ENCODE measurements at places on chromosomes 7 and 10.

DNA sequence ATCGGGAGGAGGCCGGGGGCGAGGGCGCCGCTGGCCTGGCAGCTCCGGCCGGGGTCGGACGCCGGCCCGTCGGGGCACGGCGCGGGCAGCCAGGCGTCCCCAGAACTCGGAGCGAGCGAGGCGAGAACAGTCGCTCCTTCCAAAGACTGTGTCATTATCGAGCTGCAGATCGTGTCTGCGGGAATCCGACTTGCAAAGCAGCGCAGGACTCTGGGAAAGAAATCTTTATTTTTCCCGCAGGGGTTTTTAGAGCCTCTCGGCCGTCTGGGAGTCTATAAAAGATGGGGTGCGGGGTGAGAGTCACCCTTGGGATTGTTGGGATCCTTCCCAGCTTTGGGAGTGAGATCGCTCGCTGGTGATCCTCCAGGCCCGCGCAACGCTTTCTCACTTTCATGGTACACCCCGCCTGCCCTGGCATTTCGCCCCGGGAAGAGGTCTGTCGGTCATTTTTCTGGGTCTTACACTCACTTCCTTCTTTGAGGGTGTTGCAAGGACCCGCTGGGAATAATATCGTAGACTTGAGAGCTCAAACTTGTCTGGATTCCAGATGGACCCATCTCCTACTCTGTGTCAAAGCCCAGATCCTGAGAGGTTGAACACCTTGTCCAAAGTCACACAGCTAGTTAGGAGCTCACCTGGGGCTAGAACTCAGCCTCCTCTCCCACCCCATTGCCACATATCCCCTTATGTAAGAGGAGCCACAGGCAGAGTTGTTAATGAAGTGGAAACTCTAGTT lies 1.0 kb downstream of the UBTD1 start:
- DNase-seq, result peak; percentile 79

- DNase-seq, result peak; percentile 25
Observed at GRCh38 chr10:131743190-131744151, 157.3 kb upstream of the PPP2R2D start.

DNA sequence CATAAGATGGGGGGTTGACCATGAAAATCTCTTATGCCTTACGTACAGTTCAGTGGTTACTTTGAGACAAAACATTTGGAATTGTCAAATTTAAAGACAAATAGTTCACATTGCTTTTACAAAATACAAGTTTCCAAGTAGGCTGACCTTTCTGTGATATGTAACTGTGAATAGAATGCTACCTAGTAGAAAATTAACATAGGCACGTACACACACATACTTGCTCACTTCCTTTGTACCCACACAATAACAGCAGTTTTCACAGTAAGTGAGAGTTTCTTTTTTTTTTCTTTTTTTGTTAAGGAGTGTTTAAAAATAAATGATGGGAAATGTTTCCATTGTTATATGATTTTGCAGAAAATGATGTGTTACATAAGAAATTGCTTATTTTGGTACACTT lies 53.3 kb upstream of the SP8 start:
- no peak for DNase-seq

GRCh38 chr7:100835903-100836811 lies 8.8 kb upstream of the EPHB4 start:
- DNase-seq, result no peak

DNA sequence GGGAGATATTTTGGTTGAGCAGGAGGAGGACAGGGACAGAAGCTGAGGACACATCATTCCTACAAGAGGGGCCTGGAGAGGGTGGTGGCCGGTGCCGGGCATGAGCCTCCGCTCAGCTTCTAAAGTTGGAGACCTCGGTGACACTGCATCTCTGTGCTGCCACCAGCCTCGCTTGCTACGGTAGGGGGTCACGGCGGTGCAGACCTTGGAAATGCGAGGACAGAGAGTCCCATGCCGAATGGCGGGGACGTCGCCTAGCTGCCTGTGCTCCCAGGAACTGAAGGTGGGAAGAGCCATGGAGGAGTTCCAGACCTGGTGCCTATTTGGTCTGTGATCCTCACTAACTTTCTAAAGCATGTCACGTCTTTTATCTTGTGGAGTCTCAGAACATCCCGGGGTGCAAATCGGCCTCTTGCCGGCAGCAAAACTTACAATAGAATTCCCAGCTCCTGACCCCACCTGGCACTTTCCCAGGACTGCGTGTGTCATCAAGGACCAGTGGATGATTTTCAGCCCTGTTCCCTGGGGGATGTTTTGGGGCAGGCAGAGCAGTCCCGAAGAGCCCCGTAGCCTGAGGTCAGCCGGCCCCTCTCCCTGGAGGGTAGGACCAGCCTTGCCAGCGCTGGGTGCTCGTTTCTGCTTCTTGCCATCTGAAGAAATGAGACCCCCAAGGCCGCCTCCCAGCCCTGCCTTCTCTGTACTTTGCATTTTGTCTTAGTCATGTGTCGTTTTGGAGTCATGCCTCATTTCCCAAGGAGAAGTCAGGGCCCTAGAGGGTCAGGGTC lies 205.8 kb upstream of the SHH start:
- DNase-seq, result no peak

DNA sequence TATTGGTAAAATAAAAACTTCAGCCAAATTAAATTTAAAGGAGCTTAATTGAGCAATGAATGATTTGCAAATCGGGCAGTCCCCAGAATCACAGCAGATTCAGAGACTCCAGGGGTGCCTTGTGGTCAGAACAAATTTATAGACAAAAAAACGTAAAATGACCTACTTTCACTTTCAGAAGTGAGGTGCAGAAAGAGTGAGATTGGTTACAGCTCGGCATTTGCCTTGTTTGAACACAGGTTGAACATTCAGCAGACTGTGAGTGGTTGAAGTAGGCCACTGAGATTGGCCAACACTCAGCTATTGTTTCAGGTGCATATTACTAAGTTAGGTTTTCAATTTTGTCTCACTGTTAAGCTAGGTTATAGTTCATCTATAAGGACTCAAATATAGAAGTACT lies 153.4 kb downstream of the BICC1 start:
- DNase-seq, result no peak

- DNase-seq, result no peak
Observed at GRCh38 chr7:33667196-33667595, 238.1 kb upstream of the BMPER start.

GRCh38 chr7:42597300-42597699 lies 314.6 kb downstream of the C7orf25 start:
- no peak for DNase-seq

DNA sequence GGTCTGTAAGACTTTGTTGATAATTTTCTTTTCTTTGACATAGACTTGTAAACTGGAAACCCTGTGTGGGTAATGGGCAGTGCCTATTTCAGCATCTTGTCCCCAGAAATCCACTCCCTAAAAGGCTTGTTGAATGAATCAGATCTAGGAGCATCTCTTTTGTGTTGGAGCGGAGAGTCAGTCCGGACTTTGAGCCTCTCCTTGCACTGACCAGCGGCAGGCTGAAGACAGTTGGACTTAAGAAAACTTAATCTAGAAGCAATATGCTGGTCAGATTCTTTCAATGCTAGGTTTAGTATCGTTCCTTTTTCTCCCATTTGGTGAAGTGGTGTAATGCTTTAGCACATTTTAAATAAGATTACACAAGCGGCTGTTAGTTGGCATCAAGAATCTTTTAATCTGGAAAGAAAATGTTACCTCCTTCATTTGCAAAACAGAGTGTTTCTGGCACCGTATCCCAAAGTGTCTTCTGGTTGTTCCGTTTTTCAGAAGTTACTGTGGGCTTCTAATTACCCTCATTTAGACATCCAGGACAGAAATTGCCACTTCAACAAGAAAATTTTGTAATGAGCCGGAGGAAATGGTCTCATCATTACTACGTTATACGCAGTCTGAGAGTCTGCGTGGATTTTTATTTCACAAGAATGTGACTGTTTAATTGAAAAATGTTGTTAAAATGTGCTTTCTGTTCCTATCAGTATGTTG lies 74.7 kb downstream of the CUX1 start:
- DNase-seq, result peak; percentile 93

- no peak for DNase-seq
Observed at GRCh38 chr7:46109437-46109836, 188.4 kb upstream of the IGFBP3 start.

DNA sequence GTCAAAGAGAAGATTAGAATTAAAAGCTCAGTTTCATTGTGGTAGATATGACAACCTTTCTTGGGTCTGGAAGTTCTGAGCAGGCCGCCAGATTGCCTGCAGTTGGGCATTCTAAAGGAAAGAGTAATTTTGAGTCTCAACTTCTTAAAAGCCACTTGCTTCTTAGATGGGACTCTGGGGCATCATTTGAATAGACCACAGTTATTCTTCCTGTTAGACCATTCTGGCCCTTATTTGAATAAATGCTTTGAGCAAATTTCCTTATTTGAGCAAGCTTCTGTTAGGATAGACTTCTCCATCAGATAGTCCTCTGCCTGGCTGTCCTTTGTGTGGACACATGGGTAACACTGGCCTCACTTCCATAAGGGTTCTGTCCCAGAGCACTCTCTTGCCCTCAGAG lies 40.2 kb downstream of the SND1 start:
- no peak for DNase-seq

DNA sequence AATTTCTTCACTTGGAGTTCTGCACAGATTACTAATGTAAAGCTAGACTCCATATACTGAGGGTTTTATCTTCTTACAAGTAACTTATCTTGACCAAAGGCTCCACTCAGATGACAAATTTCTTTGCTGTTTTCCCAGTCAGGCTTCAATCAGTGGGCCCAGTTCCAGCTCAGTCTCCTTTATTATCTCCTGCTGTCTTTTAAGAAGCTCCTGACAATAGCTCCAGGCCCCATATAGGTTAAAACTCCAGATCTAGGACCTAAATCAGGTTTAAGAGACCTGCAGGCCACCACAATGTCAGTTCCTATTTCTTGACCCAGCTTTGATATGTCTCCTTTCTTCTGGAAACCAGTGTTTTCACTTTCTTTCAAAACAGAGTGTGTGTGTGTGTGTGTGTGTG lies 165.2 kb downstream of the RELN start:
- DNase-seq, result no peak

GRCh38 chr7:129796186-129796775 lies 156.5 kb downstream of the UBE2H start:
- DNase-seq, result no peak

- DNase-seq, result no peak
Observed at GRCh38 chr7:131955679-131956078, 399.3 kb upstream of the PODXL start.

DNA sequence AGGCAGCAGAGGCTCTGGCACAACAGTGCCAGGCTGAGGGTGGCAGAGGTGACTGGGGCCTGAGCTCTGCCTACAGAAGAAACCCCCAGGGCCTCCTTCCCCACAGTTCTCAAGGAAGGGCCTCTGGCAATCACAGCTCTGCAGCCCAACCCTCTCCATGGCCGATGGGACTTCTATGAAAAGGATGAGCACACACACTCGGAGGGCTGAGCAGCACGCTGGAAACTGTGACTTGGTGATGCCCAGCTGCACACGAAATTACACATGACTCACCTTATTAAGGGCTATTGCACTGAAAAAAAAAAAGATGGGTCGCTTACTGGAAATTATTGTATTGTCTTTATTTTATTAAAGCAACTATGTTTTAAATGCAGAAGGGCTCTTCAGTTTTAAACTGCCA lies 42.9 kb upstream of the LRRC18 start:
- DNase-seq, result no peak

DNA sequence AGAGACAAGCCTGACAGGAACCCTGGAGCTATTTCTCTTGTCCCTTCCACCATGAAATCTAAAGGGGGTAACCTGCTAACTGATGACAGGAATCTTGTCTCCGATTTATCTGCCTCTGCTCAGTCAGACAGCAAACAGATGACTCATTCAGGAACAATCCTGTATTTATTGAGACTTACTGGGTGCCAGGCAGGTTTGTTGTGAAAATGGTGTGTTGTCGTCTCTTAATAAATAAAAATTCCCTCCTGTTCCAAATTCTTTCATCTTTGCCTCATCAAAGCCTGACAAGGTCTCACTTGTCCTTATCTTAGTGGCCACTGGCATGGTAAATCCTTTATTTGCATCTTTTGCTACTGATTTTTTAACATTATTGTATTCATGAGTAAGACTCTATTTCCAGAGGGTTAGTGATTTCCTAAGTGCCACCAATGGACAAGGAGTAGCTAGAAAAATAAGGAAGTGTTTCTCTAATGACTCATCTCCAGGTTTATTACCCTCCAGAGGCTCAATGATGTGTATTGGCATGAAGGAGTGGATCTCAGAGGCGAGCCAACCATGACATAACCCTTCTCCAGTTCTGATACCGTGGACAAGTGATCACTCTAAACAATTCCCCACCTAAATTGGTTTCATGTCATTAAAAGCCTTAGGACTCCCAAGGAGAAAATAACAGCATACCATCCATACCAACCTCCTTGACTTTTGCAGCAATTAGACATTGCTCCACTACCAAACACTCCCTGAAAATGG lies 724.0 kb downstream of the GRID1 start:
- no peak for DNase-seq

DNA sequence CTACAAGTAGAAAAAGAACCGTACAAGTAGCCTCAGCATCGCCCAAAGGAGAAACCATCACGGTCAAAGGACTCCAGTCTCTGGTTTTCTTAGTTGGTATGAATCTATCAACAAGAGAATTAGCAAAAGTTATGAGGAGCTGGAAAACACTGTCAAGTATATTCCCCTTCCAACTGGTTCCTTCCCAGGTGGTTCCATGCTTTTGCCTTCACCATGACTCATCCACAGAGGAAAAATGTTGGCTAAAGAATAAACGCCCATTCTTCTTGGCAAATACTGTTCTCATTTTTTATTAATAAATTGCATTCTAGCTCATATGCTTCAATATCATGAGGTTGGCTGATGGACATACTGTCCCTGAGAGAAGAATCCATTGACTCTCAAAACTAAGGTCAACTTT lies 6.4 kb downstream of the ELMO1 start:
- no peak for DNase-seq

DNA sequence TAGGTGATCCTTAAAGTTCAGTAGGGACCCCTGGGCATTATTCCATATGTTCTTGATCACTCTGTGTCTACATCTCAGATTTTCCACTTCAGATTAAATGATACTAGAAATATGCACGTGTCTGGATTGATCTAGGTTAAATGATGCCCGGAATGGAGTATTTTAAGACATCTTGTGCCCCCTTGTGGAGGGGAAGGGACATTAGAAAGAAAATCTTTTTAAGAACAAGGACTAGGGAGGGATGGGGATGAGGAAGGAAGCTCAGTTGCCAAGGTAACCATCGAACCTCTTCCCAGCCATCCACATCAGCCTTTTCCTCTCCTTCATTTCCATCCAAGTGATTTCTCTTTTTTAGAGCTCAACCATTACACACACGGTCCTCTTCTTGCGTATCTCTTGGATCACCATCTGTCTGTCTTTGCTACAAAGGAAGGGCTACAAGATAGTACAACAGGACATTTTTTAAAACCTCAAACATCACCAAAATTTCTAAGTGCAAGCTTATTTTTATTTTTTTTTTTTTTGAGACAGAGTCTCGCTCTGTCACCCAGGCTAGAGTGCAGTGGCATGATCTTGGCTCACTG lies 40.5 kb downstream of the PRSS2 start:
- DNase-seq, result peak; percentile 70

- DNase-seq, result no peak
Observed at GRCh38 chr10:44731283-44731682, 179.9 kb upstream of the TMEM72 start.

GRCh38 chr10:24651923-24652322 lies 71.8 kb downstream of the ARHGAP21 start:
- DNase-seq, result no peak

GRCh38 chr10:84175436-84175835 lies 1.8 kb downstream of the GPR15LG start:
- no peak for DNase-seq

GRCh38 chr7:158864833-158865232 lies 8.5 kb downstream of the DYNC2I1 start:
- no peak for DNase-seq
